Activated T-helper 1 cell treated with Interleukin-2 at 50 U/mL for 16 hours (primary cell): ENCODE measurements at places on chromosomes 5 and 9.

DNA sequence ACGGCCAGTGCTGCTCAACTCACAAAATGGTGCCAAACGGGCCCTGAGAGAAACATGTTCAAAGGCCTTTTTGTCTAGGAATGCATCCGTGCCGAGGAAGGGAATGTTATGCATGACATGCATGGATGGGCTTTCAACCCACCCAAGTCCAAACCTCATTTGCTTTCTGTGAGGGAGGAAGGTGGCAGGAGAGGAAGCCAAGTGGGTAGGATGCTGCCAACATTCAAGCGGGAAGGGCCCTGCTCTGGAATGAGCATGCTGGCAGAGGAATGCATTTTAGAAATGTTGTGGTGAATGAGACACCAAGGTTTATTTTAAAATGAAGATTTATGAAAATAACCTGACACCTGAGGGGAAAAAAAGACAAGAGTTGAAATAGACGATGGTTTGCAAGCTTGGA lies 479.1 kb downstream of the CCDC171 start:
- no peak for DNase-seq

GRCh38 chr5:122694884-122695283 lies 80.0 kb upstream of the SNX2 start:
- DNase-seq: no peak

DNA sequence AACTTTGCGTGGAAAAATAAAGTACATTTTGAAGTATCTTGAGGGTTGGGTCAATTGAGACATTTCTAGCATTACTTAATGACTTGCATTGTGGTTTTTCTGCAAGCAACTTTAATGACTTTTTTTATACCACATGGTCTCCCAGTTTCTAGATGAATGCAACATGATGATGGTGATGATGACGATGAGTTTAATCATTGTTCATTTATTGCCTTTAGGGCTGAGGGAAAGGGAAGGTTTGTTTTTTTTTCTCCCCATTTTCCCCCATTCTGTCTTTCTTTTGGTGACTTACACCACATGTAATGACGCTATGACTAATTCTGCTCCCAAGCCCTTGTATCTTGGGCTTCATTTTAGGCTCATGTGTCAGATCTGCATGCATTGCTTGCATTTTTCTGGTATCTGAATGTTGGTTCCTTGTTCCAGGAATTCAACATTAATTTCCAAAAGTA lies 57.7 kb upstream of the NXNL2 start:
- no peak for DNase-seq

DNA sequence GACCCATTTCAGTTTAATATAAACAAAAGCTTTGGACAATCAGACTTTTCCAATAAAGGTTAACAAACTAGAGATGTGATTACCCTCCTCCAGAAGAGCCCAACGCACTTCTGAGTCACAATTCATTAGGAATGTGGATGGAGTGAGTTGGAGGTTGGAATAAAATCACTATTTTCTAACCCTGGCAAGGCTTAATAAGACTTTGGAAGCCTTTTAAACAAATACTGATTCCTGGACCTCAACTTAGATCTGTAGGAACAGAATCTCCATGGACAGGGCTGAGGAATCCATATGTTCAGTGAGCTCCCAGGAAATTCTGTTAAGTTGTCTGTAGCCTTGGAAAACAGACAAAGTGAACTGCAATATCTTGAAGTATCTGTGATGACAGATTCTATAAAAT lies 233.5 kb upstream of the ELL2 start:
- DNase-seq: no peak

DNA sequence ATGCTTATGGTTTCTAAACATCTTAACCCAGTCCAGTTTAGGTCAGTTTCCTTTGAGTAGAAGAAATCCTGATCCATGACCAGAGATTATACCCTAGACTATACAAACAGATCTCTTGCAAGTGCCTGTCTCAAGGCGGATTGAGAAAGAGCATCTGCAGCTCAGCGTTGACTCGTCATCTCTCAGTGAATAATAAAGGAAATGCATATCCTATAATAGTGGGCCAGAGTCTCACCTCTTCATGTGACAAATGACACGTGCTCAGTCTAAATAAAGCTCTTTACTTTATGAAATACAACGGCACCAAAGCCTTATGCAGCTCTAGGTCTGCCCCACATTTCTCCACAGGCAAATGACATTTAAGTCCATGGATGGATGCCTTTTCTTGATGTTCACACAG lies 179.4 kb upstream of the NR3C1 start:
- no peak for DNase-seq

DNA sequence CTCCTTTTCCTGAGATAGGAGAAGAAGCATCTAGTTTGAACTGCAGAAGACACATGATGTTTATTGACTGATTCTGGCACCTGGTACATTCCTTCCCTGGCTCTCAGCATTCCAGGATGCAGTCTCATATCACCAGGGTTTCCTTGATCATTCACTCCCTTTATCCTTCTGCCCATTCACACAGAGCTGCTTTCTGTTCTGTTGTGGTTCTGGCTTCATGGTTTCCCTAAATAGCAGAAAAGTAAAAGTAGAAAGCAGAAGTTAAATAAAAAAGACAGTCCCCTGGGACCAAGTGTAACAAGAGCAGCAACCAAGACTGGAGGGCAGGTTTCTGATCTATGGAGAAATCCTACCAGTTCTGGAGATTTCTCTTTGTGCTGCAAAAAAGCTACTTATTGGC lies 3.2 kb downstream of the IFNA8 start:
- no peak for DNase-seq

- no peak for DNase-seq
Measured at GRCh38 chr5:172399336-172399735, 55.0 kb downstream of the SH3PXD2B start.

- DNase-seq: no peak
Measured at GRCh38 chr5:78626009-78626571, 22.5 kb downstream of the LHFPL2 start.

DNA sequence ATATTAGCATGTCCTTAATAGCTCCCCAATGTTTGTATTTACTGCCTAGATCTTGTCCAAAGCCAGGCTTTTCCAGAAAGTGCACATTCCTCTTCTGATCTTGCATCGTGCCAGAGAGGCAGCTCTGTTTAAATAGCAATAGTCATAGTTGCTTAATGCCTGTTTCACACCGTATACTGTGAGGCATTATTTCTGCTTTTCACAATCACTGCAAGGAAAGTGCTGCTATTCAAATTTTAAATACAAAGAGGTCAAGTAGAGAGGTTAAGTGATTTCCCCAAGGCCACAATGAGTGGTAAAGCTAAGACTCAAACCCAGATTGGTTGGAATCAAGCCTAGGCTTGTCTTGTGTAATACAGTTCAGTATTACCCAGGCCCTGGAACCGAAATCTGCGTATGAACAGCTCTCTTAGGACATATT lies 153.6 kb downstream of the SNX18 start:
- no peak for DNase-seq

- no peak for DNase-seq
Measured at GRCh38 chr9:34124926-34125325, 1.6 kb downstream of the DCAF12 start.

GRCh38 chr5:104643320-104643719 lies 1080.7 kb upstream of the NUDT12 start:
- DNase-seq: no peak

DNA sequence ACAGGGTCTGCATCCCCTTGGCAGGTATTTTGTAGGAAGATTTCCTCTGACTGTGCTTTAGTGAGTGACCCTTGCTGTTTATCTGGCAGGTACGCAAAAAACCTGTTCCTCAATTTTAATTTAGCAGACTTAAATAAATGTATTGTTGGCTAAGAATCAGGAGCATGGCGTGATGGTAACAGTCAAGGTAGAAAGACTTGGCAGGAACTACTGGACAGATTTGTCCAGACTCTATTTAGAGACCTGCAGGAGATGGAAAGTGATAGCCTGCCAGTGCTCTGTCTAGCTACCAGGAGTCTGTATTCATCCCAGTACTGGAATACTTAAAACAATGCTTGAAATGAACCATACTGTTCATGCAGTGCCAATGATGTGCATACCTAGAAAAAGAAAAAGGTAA lies 78.8 kb upstream of the MAST4 start:
- no peak for DNase-seq

DNA sequence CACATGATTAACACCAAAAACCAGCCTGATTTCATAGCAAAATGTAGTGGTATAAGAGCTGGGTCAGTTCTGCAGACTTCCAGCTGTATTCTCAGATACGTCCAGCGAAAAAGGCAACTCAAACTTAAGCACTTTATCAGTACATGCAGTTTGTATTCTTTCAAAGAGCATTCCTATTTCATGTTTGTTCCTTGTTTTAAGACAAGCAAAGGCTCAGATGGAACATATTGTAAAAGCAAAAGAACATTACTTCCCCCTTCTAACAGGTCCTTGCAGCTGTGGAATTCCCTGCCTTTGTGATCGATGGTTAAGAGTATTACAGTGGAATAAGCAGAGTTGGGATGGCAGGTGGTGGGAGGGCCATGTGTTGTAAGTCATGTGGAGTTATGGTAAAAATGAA lies 86.3 kb upstream of the GRHPR start:
- DNase-seq: no peak

DNA sequence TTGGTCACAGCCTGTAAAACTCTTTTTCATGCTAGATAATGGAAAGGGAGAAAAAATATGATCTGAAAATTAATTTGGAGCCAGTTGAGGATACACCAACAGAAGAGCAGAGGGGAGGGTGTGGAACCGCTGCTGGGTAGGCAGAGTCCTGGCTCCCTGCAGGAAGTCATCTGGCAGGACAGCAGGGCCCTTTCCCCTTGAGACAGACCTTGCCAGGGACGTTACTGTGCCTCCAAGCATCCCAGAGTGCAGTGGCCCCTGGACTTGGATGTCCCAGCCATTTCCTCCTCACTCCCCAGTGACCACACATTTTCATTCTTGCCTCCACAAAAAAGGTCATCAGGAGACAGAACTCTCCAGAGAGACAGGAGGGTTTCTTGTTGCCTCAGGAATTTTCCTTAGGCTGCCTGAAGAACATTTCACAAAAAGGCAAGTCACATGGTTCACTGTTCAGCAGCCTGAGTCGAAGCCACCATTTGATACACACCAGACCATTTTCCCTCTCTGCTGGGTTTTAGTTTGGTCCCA lies 5.9 kb downstream of the TRPM3 start:
- no peak for DNase-seq

- DNase-seq: no peak
Measured at GRCh38 chr5:164972973-164973372, 1467.6 kb downstream of the MAT2B start.

DNA sequence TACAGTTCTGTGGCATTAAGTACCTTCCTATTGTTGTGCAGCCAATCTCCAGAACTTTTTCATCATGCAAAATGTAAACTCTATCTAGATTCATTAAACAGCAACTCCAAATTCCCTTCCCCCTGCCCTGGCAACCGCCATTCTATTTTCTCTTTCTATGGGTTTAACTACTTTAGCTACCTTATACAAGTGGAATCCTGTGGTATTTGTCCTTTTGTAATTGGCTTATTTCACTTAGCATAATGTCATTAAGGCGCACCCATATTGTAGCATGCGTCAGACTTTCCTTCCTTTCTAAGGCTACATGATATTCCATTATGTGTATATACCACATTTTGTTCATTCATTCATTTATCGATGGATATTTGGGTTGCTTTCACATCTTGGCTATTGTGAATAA lies 142.4 kb downstream of the CAAP1 start:
- no peak for DNase-seq

- DNase-seq: no peak
Measured at GRCh38 chr5:116370149-116370548, 204.5 kb downstream of the SEMA6A start.

DNA sequence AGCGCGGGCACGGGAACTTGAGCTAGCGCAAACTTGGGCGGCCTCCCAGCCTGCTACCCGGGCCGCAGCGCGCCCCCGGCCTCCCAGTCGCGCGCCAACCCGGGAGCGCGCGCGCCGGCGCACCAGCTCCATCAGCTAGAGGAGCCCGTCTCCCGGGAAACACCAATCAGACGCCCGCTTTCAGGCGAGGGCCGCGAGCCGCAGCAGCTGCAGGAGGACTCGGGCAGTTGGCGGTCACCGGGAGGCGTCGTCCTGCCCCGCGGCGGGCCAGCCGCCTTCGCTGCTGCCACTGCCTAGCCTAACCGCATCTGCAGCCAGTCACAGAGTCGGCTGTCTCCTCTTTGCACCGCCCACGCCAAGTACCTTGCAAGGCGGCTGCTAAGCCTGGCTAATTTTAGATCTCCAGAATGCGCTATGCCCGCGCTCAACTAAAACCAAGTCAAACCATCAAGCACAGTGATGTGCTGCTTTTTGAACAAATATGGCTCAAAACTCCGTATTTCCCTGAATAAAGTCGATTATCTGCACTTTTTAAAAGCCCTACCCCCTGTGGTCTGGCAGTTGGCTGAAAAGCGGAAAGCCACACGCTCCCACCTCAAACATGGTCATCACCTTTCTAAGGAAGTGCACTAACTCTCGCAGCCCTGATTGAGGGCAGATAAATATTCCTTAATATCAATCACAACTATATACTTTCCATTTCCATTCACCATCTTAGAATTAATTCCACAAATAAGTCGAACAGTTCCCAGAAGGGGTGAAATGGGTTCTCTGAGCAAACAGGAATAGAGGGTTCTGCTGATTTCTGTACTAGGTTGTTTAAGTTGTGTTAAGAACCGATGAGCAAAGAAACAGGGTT lies 221.8 kb downstream of the MEF2C start:
- DNase-seq: no peak
